Amygdala (tissue), 56 donors: ENCODE measurements at places on chromosomes 4 and X.
A peak's percentile ranks its signal among the peaks of the same experiment; 100 is the strongest.

DNA sequence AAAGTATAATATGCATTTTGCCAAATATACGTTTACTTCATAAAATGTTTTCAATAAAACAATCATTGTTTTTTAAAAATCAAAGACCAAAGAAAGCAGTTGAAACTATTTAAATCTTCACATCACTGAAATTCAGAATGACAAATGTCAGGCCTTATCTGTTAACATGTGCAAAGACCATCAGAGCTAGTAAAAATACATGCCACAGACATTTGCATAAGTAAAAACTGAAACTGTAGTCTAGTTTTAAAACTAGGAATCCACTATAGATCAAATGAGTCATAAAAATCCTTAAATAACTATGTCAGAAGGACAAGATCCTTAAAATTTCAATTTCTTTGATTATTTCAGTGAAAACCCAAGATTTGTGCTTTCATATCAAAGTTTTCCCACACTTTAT lies 24.8 kb downstream of the KLHL15 start:
- DNase-seq = no peak

DNA sequence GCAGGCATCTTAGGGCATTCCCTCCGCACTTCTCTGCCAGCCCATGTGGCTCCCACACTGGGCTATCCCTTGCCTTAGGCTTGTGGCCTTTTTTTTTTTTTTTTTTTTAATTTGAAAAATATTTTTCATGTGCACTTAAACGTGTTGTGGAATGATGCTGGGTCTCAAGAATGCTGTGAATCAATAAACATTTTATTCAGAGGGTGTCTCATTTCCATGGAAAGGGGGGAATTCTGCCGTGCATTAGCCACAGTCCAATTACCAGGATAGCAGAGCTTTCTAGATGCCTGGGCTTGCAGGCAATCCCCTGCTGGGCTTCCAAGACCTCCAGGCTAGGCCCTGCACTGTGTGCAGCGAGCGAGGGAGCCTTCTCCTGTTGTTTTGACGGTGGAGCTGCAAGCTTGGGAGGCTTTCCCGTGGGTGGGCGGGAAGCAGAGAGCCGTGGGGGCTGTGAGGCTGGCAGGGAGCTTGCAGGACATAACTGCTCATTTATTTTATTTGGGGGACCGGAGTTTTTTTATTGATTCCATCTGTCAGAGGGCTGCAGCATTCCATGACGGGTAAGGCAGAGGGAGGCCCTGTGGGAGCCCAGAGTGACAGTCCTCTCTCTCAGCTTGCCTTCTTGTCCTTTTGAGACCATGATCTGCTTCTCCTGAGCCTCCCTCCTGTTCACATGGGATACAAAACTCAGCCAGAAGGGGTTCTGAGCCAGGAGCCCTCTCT lies 2.6 kb upstream of the CPZ start:
- DNase-seq = peak; percentile 32

DNA sequence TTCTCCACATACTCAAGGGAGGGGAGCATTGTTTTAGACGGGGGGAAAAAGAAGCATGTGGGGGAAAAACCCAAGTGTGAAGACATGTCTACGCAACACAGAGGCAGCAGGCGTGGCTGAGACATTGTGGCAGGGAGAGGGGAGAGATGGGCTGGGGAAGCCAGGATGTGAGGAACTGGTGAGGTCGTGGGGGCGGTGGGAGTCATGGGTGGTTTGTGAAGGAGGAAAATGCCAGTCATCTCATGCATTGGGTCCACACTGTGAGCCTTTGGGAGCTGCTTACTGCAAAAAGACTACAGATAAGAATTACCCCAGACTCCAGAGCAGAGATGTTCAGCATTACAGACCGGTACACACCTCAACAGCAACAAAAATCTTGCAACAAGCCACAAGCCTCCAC lies 2.1 kb downstream of the JAKMIP1 start:
- DNase-seq = no peak

DNA sequence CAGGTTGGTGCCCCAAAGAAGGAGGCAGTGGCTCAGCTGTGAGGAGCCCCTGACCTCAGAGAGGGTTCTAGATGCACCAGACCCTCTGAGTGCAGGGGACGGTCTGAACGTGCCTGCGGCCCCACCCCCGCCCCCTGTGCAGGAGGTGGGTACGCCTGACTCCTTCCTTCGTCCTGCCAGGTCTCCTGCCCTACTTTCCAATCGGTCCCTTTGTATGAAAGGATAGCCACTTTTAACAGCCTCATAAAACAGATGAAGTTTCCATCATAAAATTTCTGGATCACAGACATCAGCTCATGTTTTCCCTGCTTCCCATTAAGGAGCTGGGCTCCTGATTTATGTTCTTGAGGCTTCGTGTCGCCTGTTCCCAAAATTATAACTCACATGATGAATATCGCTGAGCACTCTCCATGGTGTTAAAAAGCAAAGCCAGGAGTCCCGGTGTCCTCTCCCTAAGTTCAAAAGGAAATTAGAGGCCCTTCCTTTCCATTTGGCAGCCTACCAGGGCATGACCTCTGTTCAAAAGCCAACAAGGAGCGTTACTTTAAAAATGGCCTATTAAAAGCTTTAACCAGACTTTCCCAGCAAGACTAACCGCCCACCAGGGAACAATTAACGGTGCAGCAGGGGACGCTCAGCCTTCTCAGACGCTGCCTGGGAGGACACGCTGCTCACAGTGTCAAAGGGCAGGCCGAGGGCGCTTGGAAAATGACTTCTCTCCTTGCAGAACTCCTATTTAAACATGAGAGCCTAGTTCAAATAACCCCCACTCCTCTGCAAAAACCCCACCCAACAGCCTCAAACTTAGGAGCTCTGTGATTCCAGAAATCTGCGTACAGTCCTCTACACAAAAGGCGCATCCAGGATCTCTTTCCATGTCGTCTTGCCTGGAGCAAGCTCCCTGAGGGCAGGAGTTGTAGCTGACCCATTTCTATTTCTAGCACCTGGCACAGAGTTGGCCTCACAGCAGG lies 181.9 kb downstream of the AFAP1 start:
- no peak for DNase-seq
